ENCODE measurements at places on chromosomes 13 and 19.

DNA sequence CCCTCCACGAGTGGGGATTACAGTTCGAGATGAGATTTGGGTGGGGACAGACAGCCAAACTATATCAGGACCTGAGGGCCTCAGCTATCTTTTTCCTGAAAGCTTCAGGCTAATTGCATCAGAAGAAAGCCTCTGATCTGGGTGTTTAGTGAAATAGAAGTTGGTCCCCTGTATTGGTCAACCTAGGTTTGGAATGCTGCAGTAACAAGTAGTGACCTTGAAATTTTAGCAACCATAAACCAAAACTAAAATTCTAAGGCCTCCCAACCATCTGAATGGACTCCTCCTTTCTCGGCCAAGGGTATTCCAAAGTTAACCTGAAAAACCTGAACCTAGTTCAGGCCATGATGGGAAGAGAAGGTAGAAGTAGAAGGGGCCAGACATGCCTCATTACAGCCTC is 34.9 kb upstream of the OR10H1 start:
- no peak for DNase-seq

GRCh38 chr13:44231786-44232516 is 141.7 kb upstream of the SERP2 start:
- DNase-seq = no peak

DNA sequence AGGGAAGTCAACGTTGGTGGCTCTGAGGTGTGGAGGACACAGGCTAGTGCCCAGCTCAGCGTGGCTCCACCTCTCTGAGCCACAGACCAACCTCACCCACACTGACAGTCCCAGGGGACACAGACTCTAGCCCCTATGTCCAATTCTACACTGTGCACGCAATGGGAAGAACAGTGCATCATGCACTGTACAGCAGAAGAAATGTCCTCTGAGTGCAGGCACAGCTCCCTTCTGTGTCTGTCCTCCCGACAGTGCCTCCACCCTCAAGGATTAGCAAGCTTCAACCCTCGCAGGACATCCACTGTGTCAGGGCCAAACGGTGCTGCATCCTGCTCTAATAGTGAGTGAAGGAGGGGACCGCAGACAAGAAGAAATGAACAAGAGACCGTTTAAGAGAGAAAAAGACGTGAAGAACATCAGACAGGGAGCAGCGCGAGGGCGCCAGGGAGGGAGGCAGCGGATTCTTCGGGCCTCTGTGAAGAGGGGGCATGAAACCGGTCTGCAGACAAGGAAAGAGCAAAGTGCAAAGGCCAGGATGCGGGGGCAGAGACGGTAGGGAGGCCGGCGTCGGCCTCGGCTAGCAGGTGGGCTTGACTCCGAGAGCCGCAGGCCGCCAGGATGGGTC is 681 bp downstream of the ZNF837 start:
- DNase-seq = no peak

- DNase-seq = peak; percentile 27
Observed at GRCh38 chr19:38229585-38230073, 5.6 kb upstream of the DPF1 start.

- no peak for DNase-seq
Observed at GRCh38 chr19:4575267-4576015, 16.0 kb upstream of the SEMA6B start.

DNA sequence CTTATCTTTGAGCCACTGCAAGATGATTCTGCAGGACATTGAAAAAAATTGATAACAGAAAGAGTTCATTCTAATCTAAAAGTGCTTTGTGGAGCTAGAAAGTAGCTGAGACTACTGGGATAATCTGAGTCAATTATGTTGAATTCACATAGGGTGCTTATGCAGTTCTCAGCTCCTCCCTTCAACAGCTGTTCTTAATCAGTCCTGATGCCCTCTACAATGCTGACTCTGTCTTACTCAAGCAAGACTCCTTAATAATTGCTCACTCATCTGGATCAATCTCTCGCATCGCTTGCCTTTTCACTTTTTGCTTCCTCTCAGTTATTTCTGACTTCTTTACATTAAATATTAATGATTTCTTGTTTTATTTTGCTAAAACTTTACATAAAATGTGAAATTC is 182.1 kb downstream of the PCDH17 start:
- no peak for DNase-seq

- no peak for DNase-seq
Observed at GRCh38 chr19:34269968-34270621, 15.7 kb downstream of the GARRE1 start.

DNA sequence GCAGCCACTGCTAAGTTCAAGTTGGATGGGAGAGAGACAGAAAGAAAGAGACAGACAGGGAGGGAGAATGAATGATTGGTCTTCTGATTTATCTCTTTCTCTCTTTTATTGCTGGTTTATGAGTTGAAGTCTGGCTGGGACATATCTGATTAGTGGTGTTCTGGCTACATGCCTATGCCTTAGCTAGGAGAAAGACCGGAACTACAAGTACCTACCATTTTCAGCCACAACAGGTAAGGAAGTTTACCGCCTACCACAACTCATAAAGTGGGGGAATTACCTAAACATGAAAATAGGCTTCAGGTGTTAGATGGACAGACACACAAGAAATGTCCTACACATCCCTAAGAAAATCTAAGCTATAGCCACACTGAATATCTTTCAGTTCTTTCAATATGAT is 36.6 kb upstream of the GPC6 start:
- no peak for DNase-seq

GRCh38 chr13:60575142-60575541 is 178.1 kb downstream of the TDRD3 start:
- DNase-seq = no peak

DNA sequence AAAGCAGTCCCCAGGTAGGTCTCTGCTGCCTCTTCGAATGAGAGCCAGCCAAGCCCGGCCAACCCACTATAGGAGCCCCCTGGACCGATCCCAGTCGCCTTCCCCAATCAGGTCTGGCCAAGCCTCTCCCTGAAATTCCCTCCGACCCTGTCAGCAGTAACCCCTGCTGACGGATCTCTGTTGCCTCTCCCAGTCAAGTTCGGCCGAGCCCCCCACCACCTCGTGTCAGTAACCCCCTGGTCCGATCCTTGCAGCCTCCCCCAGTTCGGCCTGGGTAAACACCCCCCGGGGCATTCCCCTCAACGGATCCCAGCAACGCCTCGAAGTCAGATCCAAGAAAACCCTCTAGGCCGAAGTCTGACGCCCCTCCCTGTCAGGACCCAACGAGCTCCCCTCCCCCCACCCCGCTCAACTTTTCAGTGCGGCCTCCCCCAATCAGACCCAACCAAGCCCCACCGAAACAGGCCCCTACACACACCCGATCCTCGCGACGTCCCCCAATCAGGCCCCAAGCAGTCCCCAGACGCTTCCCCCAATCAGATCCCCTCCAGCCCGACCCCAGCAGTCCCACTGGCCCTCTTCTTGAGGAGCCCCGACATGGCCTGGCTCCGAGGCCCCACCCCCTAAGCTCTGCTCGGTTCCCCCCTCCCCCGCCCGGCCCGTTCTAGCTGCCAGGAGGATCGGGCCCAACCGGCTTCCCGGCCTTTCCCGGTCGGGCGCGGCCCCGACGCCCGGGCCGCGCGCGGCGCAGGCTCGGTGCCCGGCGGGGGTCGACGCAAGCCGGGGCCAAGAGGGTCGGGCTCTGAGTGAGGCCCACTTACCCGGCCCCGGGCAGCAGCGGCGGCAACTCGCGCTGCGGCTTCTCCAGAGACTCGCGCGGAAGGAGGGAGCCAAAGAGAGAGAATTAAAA is 1.8 kb downstream of the TNPO2 start:
- no peak for DNase-seq

GRCh38 chr19:35048911-35049411 is 7.4 kb downstream of the HPN start:
- no peak for DNase-seq

GRCh38 chr13:113442985-113443362 is 10.3 kb downstream of the ADPRHL1 start:
- DNase-seq = no peak

GRCh38 chr13:60282708-60283107 is 114.3 kb upstream of the TDRD3 start:
- DNase-seq = no peak

GRCh38 chr19:29233591-29233990 is 20.6 kb upstream of the UQCRFS1 start:
- no peak for DNase-seq

DNA sequence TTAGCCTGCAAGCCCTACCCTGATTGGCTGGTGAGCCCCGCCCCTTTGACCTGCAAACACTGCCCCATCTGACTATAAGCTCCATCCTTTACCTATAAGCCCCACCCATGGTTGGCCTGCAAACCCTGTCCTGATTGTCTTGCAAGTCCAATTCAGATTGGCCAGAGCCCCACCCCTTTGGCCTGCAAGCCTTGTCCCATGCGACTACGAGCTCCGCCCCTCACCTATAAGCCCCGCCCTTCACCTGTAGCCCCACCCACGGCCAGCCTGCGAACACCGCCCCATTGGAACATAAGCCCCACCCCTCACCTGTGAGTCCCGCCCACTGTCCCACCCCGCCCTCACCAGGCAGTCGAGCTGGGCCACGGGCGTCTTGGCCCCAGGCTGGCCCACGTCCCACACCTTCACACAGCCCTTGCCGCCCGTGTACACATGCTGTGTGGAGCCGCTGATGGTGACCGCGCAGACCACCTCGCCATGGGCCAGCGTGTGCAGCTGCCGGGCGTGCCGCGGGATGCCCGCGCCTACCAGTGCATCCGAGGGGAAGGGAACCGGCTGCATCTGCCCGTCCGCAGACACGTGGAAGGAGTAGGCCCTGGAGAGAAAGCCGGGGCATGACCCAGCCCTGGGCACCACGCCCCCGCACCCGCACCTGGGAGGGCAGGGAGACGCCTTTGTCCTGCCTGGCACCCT is 22.9 kb downstream of the TLE2 start:
- no peak for DNase-seq

GRCh38 chr13:87671031-87671752 is at the start of gene SLITRK5:
SLITRK5 (plus strand) TSS chr13:87671371; CDS start chr13:87675389, 4,018 bp downstream.
- no peak for DNase-seq

DNA sequence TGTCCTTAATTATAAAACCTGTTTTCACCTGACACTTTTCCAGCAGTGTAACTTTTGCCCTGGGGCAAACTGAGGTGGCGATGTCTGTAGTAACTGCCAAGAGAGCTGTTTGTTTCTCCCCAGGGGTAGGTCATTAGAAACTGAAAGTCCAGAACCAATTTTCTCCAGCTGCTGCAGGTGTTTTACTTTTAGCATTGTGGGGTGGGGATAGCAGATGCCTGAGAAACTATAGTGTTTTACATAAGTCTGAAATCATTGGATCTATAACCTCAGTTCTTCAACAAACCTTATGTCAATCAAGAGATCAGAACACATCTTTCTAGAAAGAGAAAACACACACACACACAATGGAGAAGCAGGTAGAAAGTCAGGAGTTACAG is 92.7 kb downstream of the LHFPL6 start:
- DNase-seq = no peak

DNA sequence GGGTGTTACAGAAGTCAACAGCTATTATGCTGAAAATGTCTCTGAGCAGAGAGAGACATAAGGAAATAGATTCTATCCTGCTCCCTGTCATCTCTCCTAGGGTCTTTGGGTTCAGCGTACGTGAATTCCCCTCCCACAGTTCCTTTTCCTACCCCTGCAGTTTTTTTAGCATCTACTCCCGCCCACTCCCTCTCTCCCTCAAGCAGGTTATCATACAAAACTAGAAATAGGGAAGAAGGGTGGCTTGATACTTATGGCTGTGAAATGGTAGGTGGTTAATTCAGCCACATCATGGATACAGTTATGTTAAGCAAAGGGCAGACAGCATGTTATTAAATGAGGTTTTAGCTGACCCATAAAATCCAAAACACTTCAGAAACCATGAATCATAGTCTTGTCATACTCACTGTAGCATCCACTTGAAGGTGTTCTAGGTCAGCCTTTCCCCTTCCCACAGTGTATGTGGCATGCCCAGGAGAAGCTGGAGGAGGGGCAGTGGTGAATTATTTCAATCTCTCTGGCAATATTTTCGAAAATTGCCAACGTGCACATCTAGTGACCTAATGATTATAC is 236.8 kb upstream of the SERP2 start:
- DNase-seq = no peak

DNA sequence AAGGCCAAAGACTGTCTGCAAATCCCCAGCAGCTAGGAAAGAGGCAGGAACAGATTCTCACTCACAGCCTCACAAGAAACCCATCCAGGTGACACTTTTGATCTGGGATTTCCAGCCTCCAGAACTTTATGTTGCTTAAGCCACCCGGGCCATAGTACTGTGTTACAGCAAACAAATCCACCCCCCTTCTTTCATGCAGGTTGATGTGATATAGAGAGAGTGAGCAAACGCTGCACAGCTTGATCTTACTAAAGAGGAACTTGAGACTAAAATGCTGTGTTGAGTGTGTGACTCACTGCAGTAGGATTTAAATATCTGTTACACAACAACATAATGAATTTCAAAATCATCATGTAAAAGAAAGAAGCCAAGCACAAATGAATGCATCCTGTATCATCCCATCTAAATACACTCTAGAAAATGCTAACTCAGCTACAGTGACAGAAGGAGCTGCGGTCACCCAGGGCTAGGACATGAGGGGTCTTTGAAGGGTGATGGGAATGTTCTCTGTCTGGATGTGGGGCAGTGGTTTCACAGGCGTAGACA is 32.2 kb downstream of the RCBTB2 start:
- DNase-seq = no peak

GRCh38 chr19:32457571-32458158 is 52.1 kb downstream of the DPY19L3 start:
- no peak for DNase-seq

DNA sequence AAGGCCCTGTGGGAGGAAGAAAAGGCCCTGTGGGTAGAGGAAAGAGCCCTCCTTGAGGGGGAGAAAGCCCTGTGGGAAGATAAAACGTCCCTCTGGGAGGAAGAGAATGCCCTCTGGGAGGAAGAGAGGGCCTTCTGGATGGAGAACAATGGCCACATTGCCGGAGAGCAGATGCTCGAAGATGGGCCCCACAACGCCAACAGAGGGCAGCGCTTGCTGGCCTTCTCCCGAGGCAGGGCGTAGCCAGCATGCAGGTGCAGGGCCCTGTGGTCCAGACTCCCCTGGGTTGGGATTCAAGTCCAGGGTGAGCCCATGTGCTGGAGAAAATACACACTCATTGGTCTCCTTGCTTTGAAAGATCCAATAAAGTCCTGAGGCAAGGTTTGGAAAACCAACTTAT is 4.1 kb downstream of the CCDC70 start:
- DNase-seq = no peak

DNA sequence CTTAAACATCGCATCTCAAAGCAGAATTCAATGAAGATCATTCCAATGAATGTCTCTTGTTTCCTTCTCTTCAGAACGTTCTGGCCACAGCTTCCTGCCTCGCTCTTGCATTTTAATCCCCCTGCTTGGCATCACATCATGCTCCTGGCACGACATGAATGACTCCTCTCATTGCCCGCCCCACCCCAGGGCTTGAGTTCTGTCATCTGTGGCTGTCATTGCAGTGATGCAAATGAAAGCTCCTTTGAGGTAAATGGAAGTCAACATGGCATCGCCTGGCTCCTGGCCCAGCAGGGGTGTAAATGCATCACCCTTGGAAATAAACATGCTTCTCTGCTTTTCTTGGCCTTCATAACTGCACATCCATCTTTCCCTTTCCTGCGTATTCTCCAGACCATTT is 48.6 kb downstream of the SCEL start:
- no peak for DNase-seq

DNA sequence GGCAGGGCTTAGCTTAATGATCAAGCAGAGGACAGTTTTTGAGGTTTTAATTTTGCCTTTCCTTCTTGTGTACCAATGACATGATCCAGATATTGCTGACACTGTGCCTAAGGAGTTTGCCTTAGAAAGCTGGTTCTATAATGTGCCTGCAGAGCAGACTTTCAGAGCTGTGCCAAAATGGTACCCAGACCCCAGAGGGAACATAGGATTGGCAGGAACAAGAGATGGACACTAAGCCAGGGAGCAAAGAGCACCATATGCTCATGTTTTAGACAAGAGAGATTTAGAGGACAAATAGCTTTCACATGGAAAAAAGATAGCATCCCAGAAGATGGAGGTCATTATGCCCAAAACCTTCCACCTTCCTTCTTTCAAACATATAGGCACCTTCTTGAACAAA is 1241.5 kb upstream of the SPRY2 start:
- no peak for DNase-seq

Measured in stimulated activated CD8-positive, alpha-beta memory T cell treated with anti-CD3 and anti-CD28 coated beads, Interleukin-4, amount 100 ng/mL, for 1 hour (primary cell).